Cardiac atrium fibroblast (primary cell): ENCODE measurements at places on chromosomes 2 and 18. TPM values are rescaled to one million over a fixed set of nuclear protein-coding genes. Genes with fewer than 3 reads are reported as not detected.

The FARSB gene
- 13.9 and 16.8 TPM in 2 replicates for total RNA-seq

The SAG gene
- not detected in 2 replicates for total RNA-seq

The DCDC2C gene
- not detected in 2 replicates for total RNA-seq

The GRB14 gene
- total RNA-seq: 1.1 and 3.6 TPM in 2 replicates

The TNFRSF11A gene
- total RNA-seq: 0.72 and 2.4 TPM in 2 replicates

The SERPINB4 gene
- not detected in 2 replicates for total RNA-seq

The ELOA2 gene
- not detected in 2 replicates for total RNA-seq

The LINC00305 gene
- not detected in 2 replicates for total RNA-seq

The FSHR gene
- total RNA-seq: not detected in 2 replicates

The SFTPB gene
- not detected in 2 replicates for total RNA-seq
